ENCODE measurements at places on chromosomes 1 and 21.

DNA sequence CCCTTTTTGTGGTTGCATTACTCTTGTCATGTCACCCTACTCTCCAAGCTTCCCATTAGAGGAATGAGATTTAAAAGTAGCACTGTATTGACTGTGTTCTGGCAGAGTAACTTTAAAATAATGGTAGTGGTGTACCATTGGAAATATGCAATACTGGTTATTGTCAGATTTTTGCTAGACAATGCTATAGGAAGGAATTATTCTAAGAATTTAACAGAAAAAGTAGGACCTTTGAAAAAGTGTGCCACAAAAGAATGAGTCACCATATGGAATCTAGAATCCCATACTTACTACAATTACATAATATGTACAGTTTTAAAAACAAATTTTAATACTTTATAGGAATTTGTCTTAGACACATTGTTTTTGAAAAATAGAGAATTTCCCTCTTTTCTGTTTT lies 13.8 kb downstream of the MIER1 start:
- DNase-seq: no peak

DNA sequence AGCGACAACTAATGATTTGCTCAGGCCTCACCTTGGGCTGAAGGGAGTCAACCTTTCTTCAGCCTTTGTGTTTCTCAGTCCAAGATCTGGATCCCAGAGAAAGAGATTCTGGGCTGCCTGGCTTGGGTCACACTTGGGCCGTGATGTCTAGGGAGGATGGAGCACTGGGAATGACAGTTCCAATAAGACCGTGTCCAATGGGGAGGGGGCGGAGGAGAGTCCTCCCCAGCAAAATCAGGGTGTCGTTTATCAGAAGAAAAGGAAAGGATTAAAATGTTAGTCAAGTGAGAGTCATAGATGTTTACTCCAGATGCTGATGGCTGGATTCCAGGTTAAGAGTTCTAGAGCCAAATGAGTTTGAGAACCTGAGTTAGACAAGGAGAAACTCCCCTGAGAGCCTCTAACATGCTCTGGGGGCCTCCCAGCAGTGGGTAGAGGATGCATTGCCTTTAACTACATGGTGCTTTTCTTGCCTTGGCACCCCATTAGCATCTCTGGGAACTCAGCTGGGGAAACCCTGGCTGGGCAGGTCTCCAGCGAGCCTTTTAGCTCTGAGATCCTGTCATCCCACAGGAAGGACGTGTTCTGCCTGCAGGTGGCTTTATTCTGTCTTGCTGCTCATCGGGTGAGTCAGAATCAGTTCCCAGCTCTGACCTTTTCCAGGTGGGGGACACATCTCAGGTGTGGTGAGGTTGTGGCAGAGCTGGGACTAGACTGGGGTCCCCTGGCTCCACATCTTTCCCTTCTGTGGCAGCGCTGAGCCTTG lies 22.2 kb downstream of the NIPAL3 start:
- DNase-seq: no peak

DNA sequence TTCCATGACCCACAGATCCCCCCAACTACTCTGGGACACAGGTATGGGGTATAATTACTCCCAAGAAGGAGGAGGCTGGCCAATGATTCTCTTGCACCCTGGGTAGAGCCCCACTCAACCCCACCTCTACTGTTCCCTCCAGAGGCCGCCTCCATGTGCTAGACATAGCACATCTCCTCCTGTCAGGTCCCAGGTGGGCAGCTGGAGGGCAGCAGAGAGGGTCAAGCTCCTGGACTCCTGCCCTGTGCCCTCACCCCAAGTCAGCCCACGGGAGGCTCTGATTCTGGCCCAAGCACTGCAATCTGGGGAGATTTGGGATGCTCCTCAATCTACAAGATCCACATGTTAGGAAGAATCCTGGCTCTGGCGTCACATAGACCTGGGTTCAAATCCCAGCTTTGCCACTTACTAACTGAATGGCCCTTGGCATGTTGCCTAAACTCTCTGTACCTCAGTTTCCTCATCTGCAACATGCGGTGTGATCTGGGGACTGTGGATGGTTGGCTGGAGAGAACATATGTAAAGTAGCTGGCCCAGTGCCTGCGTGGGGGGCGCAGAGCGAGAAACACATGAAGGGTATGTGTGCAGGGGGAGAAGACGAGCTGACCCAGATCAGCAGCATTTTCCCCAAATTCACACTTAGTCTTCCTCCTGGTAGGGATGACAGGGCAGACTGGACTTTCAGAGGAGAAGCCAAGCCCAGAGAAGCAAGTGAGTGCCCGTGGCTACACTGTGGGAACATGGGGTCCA lies 23.2 kb downstream of the TNNT2 start:
- DNase-seq: no peak

DNA sequence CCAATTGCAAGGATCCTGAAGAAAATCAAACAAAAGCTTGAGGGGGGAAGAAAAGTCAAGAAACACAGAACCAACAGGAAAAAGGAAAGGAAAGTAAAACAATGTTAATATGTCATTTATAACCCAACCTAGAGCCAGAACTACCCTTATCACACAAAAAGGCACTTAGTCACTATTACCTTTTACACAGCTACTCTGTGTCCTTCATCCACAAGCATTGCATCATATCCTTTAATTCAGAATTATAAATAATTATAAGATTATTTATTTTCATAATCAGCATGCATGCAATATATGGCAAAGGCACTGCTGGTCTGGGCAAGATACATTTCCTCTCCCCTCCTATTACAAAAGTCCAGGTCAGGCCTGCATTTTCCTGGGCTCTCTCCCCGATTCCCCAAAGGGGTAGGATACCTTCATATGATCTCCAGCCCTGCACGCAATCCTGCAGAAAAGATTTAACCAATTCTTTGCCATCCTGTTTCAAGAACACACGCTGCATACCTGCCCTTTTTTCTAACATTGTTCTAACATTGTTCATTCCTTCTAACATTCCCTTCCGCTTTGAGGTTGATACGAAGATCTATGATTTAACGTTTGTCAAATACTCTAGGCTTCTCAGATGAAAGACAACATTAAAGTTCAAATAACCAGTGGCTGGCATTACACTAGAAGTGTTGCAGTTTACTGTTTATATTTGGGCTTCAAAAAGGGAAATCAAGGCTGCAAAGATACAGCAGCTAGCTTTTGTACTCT lies 4.3 kb downstream of the PTPN14 start:
- peak; percentile 46 for DNase-seq

GRCh38 chr1:234670967-234671626 lies 61.1 kb upstream of the IRF2BP2 start:
- peak; percentile 73 for DNase-seq

GRCh38 chr1:230381049-230381467 lies 45.1 kb downstream of the PGBD5 start:
- DNase-seq: peak; percentile 31

DNA sequence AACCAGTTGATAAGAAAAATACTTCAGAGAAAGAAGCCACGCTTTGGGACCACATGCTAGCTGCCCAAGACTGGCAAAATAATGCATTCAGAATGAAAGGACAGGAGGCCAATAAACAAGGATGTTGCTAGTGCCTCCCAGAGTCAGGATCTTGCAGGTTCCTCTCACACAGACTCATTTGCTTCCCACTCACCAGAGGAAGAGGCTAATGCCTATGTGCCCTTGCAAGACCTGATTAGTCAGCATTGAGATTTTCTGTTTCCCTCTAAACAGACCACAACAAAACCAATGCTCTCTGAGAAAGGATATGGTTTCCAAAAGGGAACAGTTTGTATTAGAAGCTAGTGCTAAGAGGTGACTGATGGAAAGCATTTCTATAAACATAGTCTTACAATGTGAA lies 85.7 kb downstream of the NRDC start:
- DNase-seq: no peak

GRCh38 chr1:1847061-1847850 lies 43.6 kb downstream of the GNB1 start:
- DNase-seq: peak; percentile 69

DNA sequence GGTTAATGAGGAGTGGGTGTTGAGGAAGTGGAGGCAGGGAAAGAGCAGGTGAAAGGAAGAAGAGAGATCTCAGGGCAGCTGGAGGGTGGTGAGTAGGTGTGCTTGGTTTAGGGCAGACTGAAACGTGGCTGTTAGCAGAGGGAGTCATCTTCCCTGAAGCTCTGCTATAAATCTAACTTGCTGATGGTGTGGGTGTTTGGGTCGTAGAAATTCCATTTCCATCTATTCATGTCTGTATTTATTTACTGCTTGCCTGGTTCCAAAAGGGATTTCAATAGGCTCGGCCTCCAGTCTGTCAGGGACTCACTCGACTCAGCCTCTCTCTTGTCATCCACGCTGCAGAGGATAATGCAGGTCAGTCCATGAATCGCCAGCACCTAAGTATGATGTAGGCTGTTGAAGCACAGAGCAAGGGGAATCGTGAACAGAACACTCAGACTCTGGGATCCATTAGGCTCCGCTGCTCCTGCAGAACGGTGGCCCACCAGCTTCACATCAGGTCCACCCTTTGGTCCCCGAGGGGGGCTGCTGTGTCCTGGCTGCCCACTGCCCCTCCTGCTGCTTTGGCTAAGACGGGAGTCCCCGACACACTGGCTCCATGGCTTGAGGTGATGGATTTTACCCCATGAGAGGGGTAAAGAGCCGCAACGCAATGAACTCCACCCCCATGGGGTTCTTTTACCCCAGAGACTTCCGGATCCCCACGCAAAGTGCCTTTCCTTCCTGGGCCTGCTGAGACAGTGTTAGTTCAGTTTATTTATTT lies 156.2 kb downstream of the RHOU start:
- DNase-seq: no peak

Measured in stomach (tissue), 19 donors.